ENCODE measurements at places on chromosomes 12 and 14.

DNA sequence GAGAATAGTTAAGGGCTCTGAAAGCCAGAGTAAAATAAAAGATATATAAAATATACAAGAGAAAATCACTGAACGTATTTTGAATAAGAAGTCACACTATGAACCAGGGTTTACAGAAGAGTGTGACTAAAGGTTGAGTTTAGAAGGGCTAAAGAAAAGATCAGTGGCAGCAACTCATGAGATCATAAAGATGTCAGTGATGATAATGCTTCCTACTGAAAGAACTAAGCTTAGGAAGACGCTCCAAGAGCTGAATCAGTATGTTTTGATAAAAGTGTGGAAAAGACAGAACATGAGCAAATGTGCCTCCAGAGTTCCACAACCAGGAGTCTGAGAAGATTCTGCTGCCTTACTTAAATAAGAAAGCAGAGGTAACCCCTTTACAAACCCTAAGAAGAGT lies 74.6 kb downstream of the KITLG start:
- no peak overlapping the region for H3K27ac ChIP-seq
- H3K36me3 ChIP-seq = no peaks in the 10 kb centered on the region
- DNase-seq = no peak
- no peaks in the 10 kb centered on the region for H3K4me1 ChIP-seq

GRCh38 chr14:75430526-75430925 lies 2.7 kb downstream of the JDP2 start:
- H3K27me3 ChIP-seq = peaks cover 10% of the 10 kb centered on the region
- no peak overlapping the region for H3K27ac ChIP-seq
- H3K4me3 ChIP-seq = no peak overlapping the region

DNA sequence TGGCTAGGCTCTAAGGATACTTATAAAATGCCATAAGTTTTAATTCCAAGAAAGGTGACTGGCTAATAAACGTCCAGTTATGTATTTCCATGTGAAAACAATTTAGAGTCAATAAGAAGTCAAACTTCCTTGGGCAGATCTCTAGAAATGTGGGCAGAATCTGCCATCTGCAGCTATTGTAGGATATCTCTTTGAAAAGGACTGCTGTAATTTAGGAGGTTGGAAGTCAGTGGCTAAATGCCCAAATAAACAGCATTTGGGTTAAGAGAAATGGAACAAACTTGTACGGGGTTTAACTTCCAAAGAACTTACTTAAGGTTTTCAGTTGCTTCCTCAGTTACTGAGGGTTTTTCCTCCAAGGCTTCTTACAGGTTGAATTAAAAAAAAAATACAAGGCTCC lies 121.6 kb downstream of the FIGNL2 start:
- no peaks in the 10 kb centered on the region for H3K4me1 ChIP-seq
- no peak overlapping the region for H3K27ac ChIP-seq
- no peaks in the 10 kb centered on the region for H3K36me3 ChIP-seq
- H3K4me3 ChIP-seq = no peak overlapping the region
- H3K27me3 ChIP-seq = peaks cover 6% of the 10 kb centered on the region
- no peak for DNase-seq

GRCh38 chr14:68295316-68295816 lies 475.8 kb downstream of the RAD51B start:
- no peak overlapping the region for H3K4me3 ChIP-seq
- H3K27ac ChIP-seq = no peak overlapping the region
- H3K36me3 ChIP-seq = no peaks in the 10 kb centered on the region
- peaks cover 37% of the 10 kb centered on the region for H3K4me1 ChIP-seq
- no peaks in the 10 kb centered on the region for H3K27me3 ChIP-seq

- H3K36me3 ChIP-seq = no peaks in the 10 kb centered on the region
- H3K4me1 ChIP-seq = no peaks in the 10 kb centered on the region
- no peak overlapping the region for H3K27ac ChIP-seq
- no peaks in the 10 kb centered on the region for H3K27me3 ChIP-seq
Observed at GRCh38 chr12:94338006-94338794, 121.5 kb downstream of the CEP83 start.

GRCh38 chr12:115337693-115338543 lies 653.9 kb upstream of the TBX3 start:
- H3K36me3 ChIP-seq = no peaks in the 10 kb centered on the region
- DNase-seq = no peak
- no peaks in the 10 kb centered on the region for H3K27me3 ChIP-seq
- no peak overlapping the region for H3K27ac ChIP-seq
- H3K4me3 ChIP-seq = no peak overlapping the region

- H3K27ac ChIP-seq = no peak overlapping the region
- H3K4me1 ChIP-seq = no peaks in the 10 kb centered on the region
- H3K36me3 ChIP-seq = no peaks in the 10 kb centered on the region
- no peak overlapping the region for H3K4me3 ChIP-seq
- no peaks in the 10 kb centered on the region for H3K27me3 ChIP-seq
- DNase-seq = no peak
Observed at GRCh38 chr12:117724543-117724942, 244.2 kb downstream of the KSR2 start.

- no peak for DNase-seq
- no peak overlapping the region for H3K4me3 ChIP-seq
- H3K27me3 ChIP-seq = no peaks in the 10 kb centered on the region
- H3K4me1 ChIP-seq = no peaks in the 10 kb centered on the region
Observed at GRCh38 chr14:54102530-54102929, 145.9 kb upstream of the BMP4 start.

- no peak for DNase-seq
- H3K4me3 ChIP-seq = no peak overlapping the region
- H3K27ac ChIP-seq = no peak overlapping the region
- H3K4me1 ChIP-seq = no peaks in the 10 kb centered on the region
Observed at GRCh38 chr12:4743046-4743445, 22.8 kb downstream of the GALNT8 start.

DNA sequence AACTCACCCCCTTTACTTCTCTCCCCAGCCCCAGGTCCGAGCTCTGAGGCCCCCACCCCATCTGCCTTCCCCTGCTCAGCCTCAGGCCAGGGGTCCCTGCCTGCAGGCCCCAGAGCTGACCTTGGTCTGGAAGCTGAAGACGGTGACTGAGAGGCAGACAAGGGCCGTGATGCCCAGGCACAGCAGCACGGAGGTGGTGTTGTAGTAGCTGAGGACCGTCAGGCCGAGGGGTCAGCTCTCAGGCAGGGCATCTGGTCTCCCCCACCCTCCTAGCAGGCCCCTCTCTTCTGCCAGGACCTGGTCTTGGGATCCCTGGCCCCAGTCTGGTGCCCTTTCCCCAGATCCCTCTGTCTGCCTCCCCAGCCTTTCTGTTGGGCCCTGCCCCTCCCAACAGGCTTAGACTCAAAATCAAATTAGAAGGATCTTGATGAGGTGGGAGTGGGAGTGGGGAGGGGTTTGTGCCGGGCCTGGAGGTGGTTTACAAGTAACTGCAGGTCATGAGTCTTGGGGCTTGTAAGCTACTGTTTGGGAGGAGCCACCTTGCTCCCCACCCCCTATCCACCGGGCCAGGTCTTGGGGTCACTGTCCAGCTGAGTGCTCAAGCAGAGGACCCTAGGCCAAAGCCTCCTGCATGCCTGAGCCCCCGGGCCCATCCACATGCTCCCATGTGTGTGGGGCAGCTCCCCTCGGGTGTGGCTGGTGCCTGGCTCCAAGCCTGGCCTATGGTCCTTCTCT lies 14.2 kb downstream of the FAIM2 start:
- H3K4me1 ChIP-seq = no peaks in the 10 kb centered on the region
- no peaks in the 10 kb centered on the region for H3K27me3 ChIP-seq
- H3K4me3 ChIP-seq = no peak overlapping the region
- DNase-seq = no peak
- H3K36me3 ChIP-seq = no peaks in the 10 kb centered on the region

- H3K27me3 ChIP-seq = no peaks in the 10 kb centered on the region
- no peak overlapping the region for H3K27ac ChIP-seq
- no peak overlapping the region for H3K4me3 ChIP-seq
- no peaks in the 10 kb centered on the region for H3K4me1 ChIP-seq
Observed at GRCh38 chr12:106265116-106265515, 17.3 kb upstream of the CKAP4 start.

DNA sequence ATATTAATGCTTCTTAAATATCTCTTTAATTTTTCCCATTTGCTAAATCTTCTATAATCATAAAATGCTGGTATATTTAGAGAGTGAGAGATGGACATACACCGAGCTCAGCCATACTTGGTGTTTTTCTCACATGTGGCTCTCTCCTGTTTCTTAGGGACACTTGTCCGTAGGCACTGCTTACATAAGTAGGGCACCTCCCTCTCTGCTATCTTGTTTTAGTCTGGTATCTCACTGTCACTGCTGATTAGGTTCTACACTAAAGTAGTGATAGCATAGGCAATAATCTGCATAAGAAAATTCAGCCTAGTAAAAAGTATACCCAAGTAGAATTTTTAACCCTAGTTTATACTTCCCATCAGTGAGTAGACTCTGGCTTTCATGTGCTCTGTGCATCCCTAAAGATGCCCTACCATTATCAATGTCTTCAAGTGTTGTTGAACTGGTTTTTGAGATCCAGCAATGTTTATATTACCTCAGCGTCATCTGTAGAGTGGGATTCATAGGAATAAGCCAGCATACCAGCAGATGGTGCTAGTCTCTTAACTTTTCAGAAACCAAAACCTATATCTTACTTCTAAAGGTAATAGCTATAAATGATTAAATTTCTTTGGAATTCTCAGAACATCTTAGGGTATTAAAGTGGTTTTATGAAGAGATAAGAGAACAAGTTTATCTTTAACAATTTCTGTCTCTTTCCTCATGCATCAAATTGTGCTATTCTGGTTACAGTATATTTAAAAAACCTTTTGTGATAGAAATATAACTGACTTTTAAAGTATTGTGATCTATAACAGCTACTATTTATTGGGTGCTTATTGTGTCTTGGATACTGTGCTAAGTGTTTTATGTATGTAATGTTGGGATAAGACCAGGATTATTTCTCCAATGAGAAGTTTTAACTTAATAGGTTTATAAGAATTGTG lies 32.9 kb downstream of the ARID2 start:
- no peaks in the 10 kb centered on the region for H3K36me3 ChIP-seq
- peak; percentile 6 for DNase-seq
- H3K27me3 ChIP-seq = no peaks in the 10 kb centered on the region
- H3K4me1 ChIP-seq = peaks cover 16% of the 10 kb centered on the region
- H3K4me3 ChIP-seq = no peak overlapping the region

DNA sequence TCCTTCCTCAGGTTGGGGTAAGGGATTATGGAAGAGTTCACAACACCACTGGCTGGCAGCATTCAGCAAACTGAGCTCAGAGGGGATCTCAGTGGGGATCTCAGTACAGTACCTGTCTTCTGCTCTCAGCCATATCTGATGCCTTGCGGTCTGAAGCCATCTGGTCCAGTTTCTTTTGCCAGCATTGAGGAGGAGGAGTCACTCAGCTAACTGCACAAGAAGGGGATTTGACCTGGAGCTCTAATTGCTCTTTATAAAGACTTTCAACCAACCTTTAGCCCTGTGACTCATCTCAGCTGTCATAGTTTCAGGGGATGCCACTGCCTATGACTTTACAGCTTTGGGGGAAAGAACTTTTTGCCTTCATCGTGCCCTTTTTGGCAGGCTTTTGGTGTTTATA lies 44.9 kb downstream of the JKAMP start:
- H3K27me3 ChIP-seq = no peaks in the 10 kb centered on the region
- H3K4me3 ChIP-seq = no peak overlapping the region
- no peak for DNase-seq
- H3K4me1 ChIP-seq = no peaks in the 10 kb centered on the region
- H3K27ac ChIP-seq = no peak overlapping the region
- H3K36me3 ChIP-seq = no peaks in the 10 kb centered on the region

DNA sequence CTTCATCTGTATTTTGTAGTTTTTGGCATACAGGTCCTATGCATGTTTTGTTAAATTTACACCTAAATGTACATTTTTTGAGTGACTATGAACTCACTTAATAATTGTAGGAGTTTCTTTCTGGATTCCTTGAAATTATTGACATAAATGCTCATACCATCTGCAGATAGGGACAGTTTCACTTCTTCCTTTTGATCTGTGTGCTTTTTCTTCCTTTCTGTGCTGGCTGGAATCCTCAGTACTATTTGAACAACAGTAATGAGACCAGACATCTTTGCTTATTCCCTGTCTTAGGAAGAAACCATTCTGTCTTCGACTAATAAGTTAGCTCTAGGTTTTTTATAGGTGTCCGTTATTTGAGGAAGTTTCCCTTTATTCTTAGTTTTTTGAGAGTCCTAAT lies 110.3 kb downstream of the ADGRD1 start:
- H3K36me3 ChIP-seq = no peaks in the 10 kb centered on the region
- no peak overlapping the region for H3K27ac ChIP-seq
- no peak for DNase-seq
- no peaks in the 10 kb centered on the region for H3K4me1 ChIP-seq
- no peak overlapping the region for H3K4me3 ChIP-seq

GRCh38 chr14:42322531-42323284 lies 716.0 kb downstream of the LRFN5 start:
- DNase-seq = no peak
- no peaks in the 10 kb centered on the region for H3K4me1 ChIP-seq
- H3K36me3 ChIP-seq = no peaks in the 10 kb centered on the region
- H3K27ac ChIP-seq = no peak overlapping the region
- H3K27me3 ChIP-seq = no peaks in the 10 kb centered on the region

DNA sequence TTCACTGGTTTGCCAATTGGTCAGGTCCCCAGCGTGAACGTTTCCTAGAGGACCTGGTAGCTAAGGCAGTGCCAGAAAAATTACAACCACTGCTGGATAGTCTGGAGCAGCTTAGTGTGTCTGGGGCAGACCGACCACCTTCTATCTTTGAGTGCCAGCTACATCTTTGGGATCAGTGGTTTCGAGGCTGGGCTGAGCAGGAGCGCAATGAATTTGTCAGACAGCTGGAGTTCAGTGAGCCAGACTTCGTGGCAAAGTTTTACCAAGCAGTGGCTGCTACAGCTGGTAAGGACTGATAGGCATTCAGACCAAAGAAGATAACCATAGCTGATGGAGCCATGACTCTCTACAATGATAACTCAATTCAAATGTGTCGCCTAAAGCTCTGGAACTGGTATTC lies 2.5 kb downstream of the C14orf119 start:
- peaks cover 32% of the 10 kb centered on the region for H3K4me1 ChIP-seq
- H3K27ac ChIP-seq = no peak overlapping the region
- H3K36me3 ChIP-seq = peaks cover 24% of the 10 kb centered on the region

DNA sequence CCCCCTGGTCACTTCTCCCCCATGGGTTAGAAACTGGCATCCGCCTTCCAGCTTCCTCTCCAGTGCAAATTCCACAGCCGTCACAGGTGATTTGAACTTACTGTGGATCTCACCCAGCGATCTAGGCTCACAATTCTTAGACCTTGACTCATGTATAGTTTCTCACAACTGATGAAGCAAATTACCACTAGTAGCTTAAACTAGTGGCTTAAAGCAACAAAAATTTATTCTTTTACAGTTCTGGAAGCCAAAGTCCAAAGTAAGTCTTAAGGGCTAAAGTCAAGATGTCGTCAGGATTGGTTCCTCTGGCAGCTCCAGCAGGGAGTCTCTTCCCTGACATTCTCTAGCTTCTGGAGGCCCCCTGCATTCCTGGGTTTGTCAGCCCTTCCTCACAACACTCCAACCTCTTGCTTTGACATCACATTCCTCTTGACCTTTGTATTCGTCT lies 117.4 kb downstream of the KTN1 start:
- no peaks in the 10 kb centered on the region for H3K27me3 ChIP-seq
- H3K27ac ChIP-seq = no peak overlapping the region
- H3K36me3 ChIP-seq = no peaks in the 10 kb centered on the region
- no peaks in the 10 kb centered on the region for H3K4me1 ChIP-seq
- H3K4me3 ChIP-seq = no peak overlapping the region

GRCh38 chr12:110844551-110845338 lies 2.0 kb upstream of the CCDC63 start:
- H3K27ac ChIP-seq = no peak overlapping the region
- H3K27me3 ChIP-seq = peaks cover 3% of the 10 kb centered on the region
- no peaks in the 10 kb centered on the region for H3K4me1 ChIP-seq
- DNase-seq = no peak
